Anterior cingulate cortex (tissue), 58 donors: ENCODE measurements at places on chromosomes 12 and 14.

GRCh38 chr12:117882603-117883184 lies 86.1 kb downstream of the KSR2 start:
- DNase-seq, result no peak

- DNase-seq, result no peak
Observed at GRCh38 chr14:106831322-106831720, 1304.9 kb downstream of the TMEM121 start.

- DNase-seq, result no peak
Observed at GRCh38 chr14:53304726-53305381, 151.7 kb upstream of the DDHD1 start.

DNA sequence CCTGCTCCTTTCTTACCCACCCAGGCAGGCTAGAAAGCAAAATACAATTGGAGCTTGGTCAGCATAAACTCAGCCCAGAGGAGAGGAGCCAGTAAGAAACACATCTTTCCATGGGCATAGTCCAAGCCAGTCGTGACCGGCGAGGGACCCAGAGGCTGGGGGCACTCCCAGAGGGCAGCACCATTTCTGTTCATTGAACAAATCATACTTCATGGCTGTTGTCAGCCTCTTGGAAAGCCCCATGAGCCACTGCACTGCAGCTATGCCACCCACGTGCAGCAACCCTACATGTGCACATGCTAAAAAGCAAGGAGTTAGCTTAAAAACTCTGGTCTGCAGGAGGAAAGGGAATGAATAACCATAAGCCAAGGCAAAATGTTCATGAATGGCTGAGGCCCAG lies 90.0 kb upstream of the CDKN3 start:
- DNase-seq, result no peak

GRCh38 chr14:89280600-89280999 lies 136.4 kb downstream of the FOXN3 start:
- no peak for DNase-seq

DNA sequence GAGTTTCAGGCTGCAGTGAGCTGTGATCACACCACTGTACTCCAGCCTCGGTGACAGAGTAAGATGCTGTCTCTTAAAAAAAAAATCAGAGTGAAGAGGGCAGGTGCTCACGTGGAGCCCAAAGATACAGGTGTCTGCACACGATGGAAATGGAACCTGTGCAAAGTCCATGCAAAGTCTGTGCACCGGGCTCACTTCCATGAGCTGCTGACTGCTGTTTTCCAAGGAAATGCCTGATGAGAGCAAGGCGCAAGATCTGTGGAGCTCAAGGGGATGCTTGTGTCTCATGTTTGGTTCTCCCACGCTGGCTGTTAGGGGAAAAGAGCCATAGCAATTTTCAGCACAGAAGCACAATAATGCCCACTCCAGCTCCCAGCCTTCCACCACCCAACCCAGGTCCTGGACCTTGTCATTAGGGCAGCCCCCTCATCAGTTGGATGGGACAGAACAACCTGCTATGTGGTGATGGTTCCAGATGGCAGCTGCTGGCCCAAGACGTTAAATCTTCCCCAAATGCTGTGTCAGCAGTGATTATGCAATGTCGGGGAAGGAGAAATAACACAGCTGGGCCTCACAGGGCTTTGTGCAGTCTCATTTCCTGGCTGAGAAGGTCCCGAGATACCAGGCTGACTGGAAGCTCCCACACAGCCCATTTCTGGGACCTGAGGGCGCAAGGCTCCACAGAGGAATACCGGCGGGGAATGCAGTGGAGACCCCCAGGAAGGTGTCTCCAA lies 27.9 kb upstream of the DICER1 start:
- DNase-seq, result no peak

GRCh38 chr14:93042968-93043940 lies 72.5 kb downstream of the ITPK1 start:
- DNase-seq, result no peak

DNA sequence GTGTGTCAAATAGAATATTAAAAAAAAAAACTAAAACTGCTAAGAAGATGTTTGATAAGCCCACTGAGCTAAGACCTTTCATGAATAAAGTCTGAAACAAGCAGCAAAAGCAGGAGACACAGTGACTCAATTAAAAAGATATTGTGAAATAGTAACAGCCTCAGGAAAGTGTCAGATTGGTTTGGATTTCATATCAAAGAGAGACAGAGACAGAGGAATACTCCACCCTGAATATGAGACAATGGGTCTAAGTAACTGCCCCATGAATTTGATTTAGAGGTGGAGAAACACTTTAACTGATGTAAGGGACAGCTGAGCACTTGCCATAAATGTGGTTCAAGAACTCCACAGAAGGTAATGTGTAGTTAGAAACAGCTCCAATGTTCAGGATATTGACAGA lies 277.9 kb upstream of the FOXG1 start:
- no peak for DNase-seq

DNA sequence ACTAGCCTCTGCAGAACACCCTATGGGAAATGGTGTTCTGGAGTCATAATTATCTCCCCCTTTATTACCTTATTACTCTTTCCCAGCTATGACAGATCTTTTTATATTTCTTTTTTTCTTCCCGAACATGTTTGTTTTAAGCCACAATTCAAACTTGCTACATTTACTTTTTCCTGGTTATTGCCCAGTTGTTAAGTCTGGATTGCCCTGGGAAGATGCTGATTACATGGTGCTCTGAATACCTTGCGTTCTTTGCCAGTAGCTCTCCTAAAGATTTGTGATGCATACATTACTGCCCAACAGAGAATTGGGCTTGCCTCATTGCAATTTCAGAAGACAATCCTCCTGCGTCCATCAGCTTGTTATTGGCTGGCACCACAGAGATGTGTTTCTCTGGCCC lies 118.3 kb upstream of the FGD4 start:
- DNase-seq, result no peak

DNA sequence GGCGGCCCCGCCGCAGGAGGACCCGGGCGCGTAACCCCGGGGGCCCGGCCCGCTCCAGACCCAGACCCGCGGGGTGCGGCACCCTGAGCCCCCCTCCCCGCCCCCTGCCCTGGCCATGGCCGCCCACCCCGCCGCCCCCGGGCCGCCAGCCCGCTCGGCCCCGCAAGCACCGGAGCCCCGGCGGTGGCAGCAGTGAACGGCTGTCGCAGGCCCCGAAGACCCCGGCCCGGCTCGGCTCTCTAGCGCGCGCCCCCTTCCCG lies 221 bp downstream of the MARCHF9 start:
- DNase-seq, result no peak

DNA sequence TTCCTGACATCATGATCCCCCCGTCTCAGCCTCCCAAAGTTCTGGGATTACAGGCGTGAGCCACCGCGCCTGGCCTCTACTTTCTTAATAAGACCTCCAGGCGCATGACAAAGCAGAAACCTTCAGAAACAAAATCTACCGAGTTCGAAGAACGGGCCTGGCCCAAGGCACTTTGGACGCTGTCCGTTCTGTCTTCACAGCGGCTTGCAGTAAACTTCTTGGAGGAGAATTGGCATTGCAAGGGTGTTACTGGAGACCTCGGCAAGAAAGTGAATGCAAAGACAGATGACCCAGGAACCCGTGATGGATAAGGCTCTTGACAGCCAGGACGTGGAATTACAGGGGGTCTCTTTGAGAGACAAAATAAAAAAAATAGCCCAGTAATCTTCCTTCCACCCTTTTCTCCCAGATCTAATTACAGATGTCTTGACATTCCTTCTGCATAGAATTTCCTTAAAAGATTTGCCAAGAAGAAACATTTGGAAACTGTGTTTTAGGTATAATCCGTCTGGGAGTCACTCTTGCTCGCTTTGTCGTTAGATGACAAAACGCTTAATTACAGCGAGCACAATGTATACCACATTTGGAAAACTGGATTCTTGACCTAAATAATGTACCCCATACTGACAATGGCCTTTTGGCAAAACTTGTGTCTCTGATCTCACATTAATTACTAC lies 83.2 kb upstream of the TBX3 start:
- DNase-seq, result no peak

DNA sequence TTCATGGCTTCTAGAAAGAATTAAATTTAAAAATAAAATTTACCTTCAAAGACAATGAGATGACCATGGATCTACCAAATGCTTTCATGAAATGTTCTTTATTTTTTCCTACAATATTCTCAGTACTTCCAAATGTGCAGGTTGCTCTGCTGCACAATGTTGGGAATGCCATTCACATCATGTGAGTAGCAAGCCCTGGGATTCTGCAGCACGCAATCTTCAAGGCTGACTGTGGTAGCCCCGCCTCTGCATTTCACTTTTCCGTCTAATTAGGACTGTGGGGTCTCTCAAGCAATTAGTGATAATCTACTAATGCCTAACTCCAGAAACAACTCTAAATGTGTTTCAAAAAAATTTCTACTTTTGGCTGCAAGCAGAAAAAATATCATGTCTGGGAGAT lies 13.7 kb upstream of the NTN4 start:
- DNase-seq, result no peak

GRCh38 chr14:68789821-68790643 lies 2.8 kb downstream of the ZFP36L1 start:
- peak; percentile 52 for DNase-seq

- no peak for DNase-seq
Observed at GRCh38 chr14:96497087-96497486, 5.1 kb upstream of the PAPOLA start.

GRCh38 chr12:92080911-92081285 lies 64.7 kb downstream of the BTG1 start:
- DNase-seq, result no peak

- no peak for DNase-seq
Observed at GRCh38 chr14:44898551-44898950, 63.2 kb downstream of the KLHL28 start.

DNA sequence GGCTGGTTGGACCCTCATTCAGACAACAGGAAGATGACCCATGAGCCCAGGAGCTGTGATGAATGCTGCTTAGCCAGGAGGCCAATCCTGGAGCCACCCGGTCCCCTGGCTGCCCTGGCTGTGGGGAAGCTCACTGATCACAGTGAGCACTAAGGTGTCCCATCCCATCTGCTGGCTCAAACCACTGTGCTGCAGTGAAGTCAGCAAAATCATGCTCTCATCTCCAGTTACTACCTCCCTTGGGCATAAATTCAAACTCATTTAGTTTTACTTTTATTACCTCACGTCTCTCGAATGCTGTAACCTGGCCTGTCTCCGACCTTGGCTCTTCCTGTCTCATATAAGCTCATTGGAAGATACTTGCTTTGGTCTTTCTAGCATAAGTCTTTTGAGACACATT lies 112.4 kb downstream of the APAF1 start:
- DNase-seq, result no peak

GRCh38 chr12:106288494-106289195 lies 13.9 kb upstream of the TCP11L2 start:
- no peak for DNase-seq

GRCh38 chr12:26198742-26199141 lies 3.4 kb downstream of the SSPN start:
- no peak for DNase-seq

GRCh38 chr14:98219638-98220037 lies 1052.4 kb downstream of the BCL11B start:
- no peak for DNase-seq

DNA sequence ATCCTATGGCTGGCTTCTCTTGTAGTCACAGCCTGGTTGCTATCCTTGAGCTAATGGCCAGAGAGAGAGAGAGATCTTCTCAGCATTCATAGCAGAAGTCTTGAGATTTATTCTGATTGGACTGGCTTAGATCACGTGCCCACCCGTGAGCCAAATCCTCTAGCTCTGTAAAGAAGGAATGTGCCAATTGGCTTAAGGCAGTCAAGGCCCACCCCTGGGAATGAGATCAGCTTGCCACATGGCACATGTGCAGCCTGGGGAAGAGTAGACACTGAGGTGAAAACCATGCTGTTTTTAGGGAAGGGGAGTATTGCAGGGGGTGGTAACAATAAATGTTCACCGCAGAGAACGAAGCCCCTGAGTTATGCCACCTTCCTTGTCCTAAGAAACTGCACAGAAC lies 36.3 kb downstream of the PLEKHG7 start:
- no peak for DNase-seq

GRCh38 chr12:12432364-12432763 lies 75.5 kb downstream of the BORCS5 start:
- DNase-seq, result no peak

GRCh38 chr12:110540048-110540447 lies 37.9 kb downstream of the RAD9B start:
- no peak for DNase-seq

GRCh38 chr12:68951652-68952051 lies 18.7 kb upstream of the CPM start:
- no peak for DNase-seq

DNA sequence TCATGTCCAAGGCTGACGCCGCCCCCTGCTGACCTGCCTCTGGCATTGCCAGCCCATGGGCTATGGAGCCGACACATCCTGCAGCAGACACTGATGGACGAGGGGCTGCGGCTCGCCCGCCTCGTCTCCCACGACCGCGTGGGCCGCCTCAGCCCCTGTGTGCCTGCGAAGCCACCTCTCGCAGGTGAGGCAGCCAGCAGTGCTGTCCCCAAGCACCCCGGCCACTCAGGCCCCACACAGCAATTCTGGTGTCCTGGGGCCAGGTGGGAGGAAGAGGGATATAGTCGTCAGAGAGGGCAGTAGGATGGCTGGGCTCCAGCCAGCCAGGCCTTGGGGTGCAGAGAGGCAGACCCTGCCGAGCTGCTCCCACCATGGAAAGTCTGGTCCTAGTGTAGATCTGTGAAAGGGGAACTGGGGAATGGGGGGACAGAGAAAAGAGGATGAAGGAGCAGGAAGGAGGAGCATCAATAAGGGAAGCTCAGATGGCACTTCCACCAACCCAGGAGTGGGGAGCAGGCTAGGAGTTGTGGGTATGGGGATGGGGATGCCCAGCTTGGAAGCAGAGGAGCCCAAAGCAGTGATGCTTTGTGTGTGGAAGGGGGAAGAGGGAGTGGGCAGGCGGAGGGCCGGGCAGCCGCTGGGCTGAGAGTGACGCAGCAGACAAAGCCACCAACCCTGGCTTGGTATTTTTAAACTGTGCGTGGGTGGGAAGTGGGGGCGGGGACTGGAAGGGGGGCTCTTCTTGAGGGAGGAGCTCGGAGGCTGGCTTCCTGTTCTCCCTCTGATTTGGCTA lies 4.7 kb downstream of the NAB2 start:
- peak; percentile 48 for DNase-seq
